ENCODE measurements at places on chromosomes 5 and 9.

DNA sequence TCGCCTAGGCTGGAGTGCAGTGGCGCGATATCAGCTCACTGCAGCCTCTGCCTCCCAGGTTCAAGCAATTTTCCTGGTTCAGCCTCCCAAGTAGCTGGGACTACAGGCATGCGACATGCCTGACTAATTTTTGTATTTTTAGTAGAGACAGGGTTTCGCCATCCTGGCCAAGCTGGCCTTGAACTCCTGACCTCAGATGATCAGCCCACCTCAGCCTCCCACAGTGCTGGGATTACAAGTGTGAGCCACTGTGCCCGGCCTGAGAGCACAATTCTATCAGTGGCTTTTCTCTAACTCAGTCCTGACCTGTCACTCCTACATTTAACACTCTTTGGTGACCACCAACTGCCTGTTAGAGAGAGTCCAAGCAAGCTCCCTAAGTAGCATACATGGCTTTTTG, 82.7 kb upstream of the SPOCK1 start:
- no peak for DNase-seq

GRCh38 chr5:74655206-74655605, 14.7 kb upstream of the ENC1 start:
- no peak for DNase-seq

GRCh38 chr9:104743376-104743985, 4.0 kb upstream of the NIPSNAP3A start:
- DNase-seq = peak; percentile 26

DNA sequence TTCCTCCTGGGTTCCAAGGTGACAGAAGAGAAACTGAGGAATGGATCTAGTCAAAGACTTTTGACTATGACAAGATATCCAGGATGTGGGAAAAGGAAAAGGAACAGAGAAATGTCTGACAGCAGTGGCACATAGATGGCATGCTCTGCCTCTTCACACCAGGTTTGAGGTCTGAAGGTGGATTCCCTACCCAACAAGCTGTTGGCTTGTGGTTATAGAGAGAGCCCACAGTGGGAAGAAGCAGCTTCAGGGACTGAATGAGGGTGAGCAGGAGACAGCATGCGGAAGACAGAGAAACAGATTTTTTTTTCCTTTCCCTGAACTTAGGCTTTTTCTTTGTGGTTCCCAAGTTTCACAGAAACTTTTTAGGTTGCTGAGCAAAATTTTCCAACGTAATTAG, 20.6 kb downstream of the IFNW1 start:
- DNase-seq = no peak

DNA sequence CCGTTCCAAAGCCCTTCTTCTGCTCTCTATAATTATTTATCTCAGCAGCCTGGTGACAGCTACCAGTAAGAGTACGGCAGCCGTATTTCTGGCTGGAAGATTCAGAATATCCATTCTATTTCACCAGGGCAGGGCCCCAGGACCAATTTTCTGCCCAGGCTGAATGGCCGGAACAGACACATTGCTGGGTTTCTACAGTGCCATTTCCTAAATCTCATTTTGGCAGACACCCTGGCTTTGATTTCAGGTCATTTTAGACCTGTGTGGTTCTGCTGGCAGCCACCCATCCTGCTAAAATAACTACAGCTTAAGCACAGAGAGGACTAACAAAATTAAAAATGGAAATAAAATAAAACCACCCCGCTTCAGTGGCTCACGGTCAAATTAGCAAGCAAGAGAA, 95.0 kb downstream of the CRB2 start:
- no peak for DNase-seq

- no peak for DNase-seq
Measured at GRCh38 chr5:52751137-52751536, 36.6 kb upstream of the ITGA1 start.

GRCh38 chr5:159050316-159051143, 49.2 kb downstream of the EBF1 start:
- DNase-seq = no peak

GRCh38 chr5:171610686-171611085, 174.9 kb upstream of the SMIM23 start:
- no peak for DNase-seq

DNA sequence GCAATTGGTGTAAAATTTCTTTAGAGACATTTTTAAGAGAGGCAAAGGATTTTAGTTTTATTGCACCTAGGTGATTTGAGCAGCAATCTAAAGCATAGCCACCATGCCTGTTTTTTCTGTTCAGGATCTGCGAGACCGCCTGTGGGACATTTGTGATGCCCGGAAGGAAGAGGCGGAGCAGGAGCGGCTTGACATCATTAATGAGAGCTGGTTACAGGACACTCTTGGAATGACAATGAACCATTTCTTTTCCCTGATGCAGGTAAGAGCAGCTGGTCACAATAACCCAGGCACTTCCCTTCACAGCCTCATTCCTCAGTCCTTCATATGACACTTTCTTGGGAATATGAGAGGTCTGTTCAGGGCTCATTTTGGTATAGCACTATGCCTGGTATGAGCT, 103.2 kb upstream of the IL7R start:
- no peak for DNase-seq

DNA sequence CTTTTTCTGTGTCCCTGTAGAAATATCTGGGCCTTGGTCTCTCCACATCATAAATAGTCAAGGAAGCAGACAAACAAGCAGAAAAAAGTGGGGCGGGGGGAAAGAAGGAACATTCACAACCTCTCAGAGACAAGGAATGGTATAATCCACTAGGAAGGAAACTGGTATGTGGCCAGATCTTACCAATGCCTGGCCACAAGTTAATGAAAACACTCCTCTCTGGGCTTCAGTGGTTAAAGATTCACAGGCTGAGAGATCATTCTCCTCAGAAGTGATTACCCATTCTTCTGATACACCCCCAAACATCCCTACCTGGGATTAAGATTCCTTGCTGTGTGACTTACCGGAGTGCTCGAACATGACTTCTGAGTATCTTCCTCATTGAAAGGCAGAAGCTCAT, 290.6 kb downstream of the MARCHF11 start:
- DNase-seq = no peak

- DNase-seq = no peak
Measured at GRCh38 chr5:57493034-57493433, 10.4 kb upstream of the ACTBL2 start.

DNA sequence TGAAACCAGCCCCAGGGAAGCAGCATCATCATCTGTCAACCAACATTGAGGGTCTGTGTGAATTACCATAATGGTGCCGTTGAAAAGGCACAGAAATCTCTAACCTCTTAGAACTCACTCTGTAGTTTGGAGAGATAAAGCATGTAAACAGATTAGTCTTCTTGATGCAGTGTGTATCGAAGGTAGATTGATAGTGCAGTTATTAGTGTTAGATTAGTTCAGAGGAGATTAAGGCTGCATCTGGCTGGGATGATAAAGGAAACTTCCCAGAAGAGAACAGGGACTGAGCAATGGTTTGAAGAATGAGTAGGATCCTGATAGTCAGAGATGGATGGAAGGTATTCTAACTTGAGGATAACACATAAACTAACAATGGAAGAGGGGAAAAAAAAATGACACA, 651.5 kb downstream of the TLE1 start:
- no peak for DNase-seq

GRCh38 chr9:95080961-95081647, 236.4 kb downstream of the FANCC start:
- no peak for DNase-seq

DNA sequence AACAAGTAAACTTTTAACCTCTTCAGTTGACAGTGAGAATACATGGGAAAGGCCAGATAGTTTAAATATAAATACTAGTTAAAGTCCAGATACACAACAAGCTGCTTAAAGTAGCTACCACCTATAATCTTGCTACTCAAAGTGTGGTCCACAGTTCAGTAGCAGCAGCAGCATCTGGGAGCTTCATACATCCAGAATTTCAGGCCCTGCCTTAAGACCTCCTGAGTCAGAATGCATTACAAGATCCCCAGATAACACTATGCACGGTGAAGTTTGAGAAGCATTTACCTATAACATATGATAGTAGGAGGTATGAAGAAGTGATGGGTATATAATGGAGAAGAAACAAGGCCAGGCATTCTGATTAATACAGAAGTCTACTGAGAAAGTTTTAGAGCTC, 244.5 kb downstream of the EFNA5 start:
- no peak for DNase-seq

DNA sequence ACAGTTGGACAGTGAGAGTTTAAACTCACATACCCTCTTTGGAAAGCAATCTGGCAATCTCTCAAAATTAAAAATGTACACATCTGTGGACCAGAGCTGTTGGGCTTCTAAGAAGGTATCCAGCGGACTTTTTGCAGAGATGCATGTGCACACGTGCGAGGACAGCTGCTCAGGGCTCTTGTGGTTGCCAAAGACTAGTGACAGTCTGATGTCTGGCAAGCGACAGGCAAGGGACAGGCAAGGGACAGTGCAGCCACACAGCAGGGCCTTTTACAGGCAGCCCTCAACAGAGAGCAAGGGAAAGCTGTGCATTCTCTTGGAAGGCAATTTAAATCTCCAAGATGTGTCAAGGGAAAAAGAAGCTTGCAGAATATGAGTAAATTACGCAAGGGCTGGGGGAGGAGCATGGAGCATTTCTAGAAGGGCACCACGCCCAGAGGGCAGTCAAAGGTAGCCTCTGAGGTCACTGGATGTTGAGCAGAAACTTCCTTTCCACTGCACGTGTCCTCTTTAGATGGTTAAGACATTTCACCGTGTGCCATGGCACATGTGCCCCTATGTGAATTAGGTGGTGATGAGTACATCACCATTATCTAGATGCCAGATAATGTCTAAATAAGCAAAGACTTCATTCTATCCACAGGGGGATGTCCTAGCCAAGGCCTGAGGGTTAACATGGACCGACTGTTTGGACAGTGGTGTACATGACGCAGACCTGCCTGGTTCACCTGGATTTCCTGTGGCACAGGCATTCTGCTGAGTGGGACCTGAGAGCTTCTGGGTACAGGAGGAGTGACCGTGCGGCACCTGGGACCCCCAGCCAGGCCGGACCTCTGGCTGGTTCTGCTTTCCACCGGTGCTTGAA, 9.1 kb downstream of the GFPT2 start:
- no peak for DNase-seq

DNA sequence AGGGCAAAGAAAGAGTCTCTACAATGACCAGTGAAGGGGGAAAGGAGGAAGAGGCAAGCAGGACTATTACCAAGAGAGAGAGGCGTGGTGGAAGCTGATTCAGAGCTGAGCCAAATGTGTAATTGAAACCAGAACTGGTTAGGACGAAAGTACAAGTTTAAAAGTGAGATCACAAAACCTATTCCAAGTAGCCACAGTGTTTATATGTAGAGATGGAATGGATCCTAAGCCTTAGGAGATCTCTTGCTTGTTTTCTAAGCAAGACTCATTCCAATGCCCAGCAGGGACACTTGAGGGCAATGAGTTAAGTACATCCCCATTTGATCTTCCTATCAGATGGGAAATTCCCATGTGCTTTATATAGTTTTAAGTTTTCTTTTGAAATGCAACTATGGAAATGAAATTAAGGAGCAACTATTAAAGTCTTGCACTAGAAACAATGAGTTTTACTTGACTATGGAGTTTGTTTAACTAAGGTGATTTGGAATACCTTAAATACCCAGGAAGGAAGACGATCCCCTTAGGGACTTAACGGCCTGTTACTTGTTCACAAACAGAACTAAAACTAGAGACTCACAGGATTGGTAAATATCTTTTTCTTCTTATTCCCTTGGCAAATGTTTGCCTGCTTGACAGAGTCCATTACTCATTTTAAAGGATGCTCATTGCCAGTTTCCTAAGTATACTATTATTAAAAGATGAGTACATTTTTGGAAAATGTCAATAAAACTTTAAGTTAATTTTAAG, 51.1 kb upstream of the SNX2 start:
- no peak for DNase-seq

- DNase-seq = no peak
Measured at GRCh38 chr5:159783726-159784247, 132.5 kb upstream of the ADRA1B start.

DNA sequence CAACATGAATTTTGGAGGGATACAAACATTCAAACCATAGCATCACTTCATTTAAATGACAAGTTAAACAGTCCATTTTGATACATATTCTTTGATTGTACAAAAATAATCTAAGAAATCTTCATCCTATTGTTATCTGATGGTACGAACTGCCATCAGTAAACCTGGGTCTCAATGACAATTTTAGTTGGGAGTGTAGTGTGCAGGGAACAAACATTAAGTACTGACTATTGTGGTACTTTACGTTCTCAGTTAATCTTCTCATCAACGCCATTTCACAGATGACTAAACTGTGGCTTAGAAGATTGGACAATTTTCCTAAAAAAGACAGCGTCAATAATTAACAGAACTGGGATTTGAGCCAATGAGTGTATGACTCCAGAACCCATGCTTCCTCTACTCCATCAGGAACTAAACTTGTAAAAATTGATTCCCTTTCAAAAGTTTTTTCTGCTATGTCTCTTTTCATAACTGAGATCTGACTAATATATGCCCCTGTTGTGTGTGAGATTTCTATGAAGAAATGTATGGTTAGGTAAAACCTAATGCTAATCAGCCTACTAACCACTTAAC, 21.1 kb downstream of the TNPO1 start:
- DNase-seq = no peak
